GOT3 (cell line): ENCODE measurements at places on chromosomes 6 and 20.

DNA sequence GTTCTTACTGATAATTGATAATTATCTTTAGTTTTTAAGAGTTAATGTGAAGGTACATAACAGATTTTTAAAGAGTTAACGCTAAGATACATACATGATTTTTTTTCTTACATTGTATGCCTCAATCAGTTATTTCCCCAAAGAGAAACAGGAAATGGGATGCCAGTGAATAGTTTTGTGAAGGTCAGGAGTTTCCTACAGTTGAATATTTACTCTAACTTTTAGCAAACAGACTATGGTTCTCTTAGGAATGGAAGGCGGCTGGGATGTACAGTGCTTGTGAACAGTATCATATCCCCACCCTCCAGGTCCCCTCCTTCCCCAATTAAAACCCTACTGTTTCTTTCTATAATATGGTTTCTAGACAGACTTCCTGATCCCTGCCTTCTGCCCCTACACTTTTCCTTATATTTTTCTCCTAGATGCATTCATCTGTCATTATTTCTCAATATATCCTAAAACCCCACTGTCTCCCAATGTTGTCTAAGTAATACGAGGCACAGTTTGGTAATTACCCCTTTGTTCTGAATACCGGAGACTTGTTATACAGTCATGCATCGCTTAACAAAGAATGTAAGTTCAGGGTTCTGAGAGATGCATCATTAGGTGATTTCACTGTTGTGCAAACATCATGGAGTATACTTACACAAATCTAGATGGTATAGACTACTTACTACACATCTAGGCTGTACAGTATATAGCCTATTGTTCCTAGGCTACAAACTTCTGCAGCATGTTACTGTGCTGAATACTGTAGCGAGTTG is 29.2 kb downstream of the SLC35A1 start:
- no peak for DNase-seq

- DNase-seq, result no peak
Observed at GRCh38 chr20:2865630-2866029, 7.7 kb upstream of the PTPRA start.

GRCh38 chr6:21189759-21190158 is 403.8 kb upstream of the SOX4 start:
- no peak for DNase-seq

GRCh38 chr6:77425216-77425615 is 38.1 kb downstream of the HTR1B start:
- no peak for DNase-seq

DNA sequence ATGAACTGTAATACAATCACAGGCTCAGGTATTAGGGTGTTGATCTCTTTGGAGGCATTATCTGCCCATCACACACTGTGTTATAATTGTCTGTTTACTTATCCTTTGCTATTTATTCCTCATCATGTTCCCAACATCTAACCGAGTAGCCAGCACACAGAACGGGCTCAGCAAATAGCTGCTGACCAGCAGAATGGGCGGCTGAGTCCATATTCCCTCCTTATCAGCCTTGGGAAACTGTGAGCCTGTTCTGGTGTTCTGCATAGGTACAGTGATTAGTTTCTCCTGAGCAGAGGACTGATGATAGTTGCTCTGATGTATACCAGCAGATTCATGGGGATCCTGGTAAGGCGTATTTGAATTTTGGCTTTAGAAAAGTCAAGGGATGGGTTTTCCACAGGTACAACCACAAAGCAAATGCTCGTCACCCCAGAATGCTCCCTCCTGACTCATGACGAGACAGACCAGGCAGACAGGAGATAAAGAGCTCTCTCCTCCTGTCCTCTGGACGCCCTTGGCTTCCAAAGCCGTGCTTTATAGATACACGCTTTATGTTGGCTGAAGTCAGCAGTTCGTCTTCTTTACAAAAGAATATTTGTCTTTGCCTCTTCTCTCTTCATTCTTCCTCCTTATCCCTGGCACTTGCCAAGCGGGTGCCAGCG is 166.7 kb downstream of the TTLL2 start:
- no peak for DNase-seq

DNA sequence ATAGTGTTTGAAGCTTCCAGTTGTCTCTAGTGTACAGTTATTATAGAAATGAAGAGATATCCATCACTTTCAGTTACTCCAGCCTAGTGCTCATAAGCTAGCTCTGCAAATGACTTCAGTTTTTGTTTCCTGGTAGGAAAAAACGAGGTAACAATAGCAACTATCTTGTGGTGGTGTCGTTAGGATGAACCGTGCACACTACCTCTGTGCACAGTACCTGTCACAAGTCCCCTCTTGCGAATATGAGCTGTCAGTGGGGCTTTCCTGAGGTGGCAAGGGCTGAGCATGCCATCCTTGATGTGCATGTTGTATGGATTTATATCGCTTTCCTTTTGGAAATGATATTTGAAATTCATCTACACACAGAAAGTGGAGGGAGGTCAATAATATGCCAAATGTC is 151.8 kb downstream of the ARID1B start:
- DNase-seq, result no peak

DNA sequence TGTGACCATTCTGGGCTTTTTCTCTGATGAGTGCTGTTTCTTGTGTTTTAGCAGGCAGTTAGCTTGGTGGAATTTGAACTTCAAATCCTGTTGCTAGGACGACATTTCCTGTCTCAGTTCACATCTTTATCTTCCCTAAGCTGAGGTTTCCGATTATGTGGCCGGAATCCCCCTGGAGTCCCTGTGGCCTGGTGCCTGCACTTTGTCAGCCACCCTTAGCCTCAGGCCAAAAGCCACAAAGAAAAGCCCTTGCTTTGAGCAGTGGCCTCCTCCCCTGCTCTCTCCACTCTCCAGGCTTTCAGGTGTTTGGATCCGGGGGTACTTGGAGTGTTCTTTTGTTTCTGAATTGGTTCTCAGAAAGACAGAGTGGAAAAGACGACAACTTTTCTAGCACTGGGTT is 59.9 kb upstream of the PMEPA1 start:
- no peak for DNase-seq

DNA sequence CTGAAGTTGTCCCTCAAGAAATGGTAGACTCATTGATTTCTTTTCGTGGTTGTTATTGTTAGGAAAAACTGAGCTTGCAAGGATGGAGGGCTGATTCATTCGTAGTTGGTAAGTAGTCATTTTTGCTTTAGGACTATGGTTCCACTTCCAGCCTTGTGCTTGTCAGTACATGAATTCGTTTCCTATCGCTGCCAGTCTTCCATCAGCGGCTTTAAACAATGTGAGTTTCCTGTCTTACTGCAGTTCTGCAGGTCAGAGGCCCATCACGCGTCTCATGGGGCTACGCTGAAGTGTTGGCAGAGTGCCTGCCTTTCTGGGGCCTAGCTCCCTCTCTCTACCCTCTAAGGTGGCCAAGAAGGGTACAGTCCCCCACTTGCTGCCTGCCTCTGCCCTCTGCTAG is 11.4 kb upstream of the MDFI start:
- no peak for DNase-seq

DNA sequence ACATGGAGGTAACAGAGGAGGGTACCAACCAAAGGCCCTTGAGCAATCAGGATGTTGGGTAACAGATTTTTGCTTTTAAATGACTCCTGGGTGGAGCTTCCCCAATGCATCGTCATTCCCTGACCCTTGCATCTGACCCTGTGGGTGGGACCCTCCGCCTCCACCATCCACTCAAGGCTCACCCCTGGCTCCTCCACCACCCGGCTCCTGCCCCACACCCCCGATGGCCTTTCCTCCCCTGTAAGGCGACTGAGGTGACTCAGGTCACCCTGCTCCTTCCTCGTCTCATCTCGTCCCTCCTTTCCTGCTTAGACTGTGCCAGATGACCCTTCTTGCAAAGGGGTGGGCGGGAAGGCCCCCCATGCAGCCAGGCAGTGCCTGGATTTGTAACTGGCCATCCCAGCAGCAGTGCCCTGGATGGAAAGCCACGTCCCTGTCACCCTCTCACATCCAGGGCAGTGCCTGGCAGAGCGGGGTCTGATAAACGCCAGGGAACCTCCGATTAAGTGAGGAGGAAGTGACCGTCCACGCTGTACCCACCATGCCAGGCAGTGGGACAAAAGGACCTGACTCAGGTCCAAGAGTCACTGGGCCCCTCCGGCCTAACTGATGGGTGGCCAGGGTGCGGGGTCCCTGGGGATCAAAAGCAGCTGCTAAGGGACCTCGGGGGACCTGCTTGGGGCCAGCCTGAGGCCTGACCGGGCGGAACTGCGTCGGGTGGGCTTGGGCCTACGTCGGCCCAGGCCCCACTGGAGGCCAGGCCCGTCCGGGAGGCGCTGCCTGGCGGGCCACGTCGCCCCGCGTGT is 624 bp upstream of the NPEPL1 start:
- DNase-seq, result no peak

DNA sequence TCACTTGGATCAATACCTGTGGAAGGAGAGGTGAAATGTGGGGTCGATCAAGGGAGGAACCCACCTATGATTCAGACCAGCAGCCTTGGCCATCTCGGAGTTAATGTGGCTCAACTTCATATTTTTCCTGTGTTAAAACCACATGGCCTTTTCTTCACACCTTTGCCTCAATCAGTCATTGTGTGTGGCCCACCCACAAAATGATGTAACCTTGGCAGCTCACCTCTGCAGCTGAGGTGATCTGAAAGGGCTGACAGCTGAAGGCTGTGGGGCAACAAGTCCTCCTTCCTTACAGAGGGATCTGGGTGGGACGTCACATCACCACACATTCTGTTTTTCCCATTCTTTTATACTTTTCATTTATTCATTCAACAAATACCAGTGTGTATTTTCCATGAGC is 357.1 kb upstream of the HSF2 start:
- DNase-seq, result no peak

GRCh38 chr6:158819977-158820622 is 932 bp upstream of the EZR start:
- DNase-seq, result no peak

DNA sequence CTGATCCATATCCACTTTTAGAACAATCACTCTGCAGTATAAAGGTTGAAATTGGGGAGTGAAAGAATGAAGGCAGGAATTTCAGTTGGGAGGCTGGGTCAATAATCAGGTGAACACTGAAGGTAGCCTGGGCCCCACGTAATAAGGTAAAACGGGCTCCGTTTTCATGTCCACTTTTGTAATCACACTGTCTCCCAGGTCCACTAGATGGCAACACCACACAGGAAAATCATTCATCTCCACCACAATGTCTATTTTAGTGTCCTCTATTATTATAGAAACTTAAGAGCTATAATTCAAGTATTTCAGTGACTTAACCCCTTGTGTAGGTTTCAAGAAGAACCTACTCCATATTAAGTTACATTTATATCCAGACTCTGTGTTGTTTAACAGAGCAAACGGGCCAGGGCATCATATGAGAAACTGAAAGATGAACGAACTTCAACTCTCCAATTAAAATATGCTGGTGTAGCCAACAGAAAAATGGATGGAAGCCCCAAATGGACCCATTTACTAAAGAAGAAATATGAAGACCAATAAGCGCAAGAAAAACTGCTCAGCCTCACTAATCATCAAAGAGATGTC is 45.9 kb upstream of the MC3R start:
- no peak for DNase-seq

DNA sequence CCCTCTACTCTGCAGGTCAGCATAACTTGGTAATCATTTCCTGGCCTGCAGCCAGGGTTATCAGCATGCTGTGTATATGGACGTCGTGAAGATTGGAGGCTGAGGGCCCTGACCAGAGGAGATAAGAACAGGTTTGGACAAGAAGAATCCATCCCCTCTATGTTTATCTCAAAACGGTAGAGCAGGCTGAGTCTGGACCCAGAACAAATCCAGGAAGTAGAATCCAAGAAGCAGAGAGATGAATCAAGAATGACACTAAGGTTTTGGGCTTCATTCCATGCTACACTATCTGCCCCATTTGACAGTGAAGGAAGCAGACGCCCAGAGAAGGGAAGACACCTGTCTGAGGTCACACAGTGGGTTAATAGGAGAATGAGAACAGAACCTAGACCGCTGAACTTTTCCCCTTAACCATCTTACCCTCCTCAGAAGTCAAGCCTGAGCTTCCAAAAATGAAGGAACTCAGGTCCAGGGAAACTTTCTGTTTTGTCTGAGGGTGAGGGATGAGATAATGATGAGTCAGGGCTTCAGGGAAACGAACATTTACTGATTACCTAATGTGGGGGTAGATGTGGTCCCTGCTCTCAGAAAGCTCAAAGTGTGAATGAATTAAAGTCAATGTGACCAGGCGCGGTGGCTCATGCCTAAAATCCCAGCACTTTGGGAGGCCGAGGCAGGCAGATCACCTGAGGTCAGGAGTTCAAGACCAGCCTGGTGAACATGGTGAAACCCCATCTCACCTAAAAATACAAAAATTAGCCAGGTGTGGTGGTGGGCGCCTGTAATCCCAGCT is 9.4 kb upstream of the COMMD7 start:
- DNase-seq, result no peak

DNA sequence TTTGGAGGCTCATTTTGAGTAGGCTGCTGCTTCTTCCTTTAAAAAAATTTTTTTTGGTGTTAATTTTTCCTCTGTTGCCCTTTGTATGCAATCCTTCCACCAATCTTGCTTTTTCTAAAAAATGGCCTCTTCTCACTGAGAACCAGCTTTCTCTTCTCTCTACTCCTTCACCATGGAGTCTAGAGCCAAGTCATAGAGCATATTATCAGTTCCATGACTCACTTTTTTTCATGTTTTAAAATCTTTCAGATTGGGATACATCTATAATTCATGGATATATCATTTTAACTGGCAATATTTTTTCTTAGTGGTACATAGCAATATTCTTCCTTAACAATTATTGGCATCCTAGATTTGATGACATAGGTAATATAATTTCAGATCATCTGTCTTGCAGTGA is 62.7 kb downstream of the SLX4IP start:
- no peak for DNase-seq

DNA sequence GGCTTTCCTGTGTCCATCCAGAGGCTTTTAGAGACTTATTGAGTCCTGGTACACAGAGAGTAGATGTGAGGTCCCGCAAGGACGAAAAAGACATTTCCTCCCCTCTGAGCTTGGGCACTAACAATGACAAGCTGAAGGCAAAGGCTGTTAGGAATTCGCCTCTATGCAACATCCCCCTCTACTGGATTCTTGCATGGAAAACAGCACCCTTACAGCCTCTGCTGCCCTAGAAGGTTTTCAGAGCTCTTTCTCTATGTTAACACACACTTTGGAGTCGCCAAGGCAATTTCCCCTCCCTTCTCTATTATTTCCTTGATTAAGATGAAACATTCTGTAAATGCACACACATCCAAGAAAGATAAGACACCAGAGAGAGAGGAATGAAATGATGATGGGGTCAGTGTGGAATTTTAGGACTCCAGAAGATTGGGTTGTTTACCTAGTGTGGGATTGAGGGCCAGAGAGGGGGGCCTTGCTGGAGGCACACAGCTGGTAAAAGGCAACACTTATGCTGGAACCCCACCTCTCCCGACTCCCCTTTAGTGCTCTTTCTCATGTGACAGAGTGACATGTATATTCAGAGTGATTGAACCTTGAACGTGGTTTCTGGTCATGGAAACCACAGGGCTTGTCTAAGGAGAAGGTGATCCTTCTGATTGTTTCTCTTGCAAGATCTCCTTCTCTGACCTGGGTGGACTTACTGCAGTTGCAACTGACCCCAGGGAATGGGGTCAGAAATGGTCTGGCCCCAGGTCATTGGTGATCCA is 300.7 kb downstream of the CLIC5 start:
- DNase-seq, result no peak

- DNase-seq, result no peak
Observed at GRCh38 chr6:98974309-98974708, 26.6 kb upstream of the FBXL4 start.
